ENCODE measurements at places on chromosomes 13 and 19. TPM values are rescaled to one million over a fixed set of nuclear protein-coding genes. Genes with fewer than 3 reads are reported as not detected.

- DNase-seq = no peak
Observed at GRCh38 chr13:46586751-46587514, 34.0 kb downstream of the LRCH1 start.

DNA sequence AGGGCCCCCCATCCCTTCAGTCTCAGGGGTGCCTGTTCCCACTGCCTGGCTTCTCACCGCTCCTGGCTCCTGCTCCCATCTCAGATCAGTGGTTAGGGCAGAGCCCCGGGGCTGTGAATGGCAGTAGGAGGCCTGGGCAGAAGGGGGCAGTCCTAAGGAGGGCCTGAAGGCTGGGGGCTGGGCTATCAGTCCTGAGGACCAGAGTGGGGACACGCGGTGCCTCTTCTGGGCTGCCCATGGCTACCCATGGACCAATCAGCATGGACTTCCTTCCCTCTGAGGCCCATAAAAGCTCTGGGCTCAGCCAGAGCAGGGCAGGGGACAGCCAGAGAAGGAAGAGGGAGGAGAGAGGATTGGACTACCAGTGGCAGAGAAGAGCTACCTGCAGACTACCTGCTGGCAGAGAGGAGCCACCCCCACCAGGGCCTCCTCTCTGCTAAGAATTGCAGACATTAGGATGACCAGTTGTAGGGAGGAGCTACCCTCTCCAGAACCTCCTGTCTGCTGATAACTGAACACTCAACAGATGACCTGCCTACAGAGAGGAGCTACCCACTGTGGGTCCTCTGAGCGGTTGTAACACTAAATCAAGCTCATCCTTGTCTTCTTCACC lies 12.1 kb upstream of the UBE2S start:
- DNase-seq = no peak

- DNase-seq = no peak
Observed at GRCh38 chr19:40231544-40232424, 5.3 kb upstream of the CCNP start.

- no peak for DNase-seq
Observed at GRCh38 chr13:100438059-100438788, 150.4 kb downstream of the GGACT start.

DNA sequence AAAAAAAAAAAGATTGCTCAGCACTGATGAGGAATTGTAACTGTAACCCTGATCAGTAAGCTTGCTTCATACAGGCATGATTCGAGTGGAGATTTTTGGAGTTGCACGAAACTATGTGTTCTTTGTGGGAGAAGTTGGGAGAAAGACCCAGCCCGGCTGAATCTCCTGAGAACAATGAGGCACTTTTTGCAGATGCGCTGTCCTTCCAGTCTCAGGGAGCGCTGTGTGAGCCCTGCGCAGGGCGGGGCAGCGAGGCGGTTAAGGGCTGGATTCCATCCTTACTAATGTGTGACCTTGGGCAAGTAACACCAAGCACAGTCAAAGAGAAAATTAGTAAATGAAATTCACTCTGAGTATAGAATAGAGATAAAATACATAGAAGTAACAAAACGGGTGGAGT lies 76.9 kb downstream of the SIPA1L3 start:
- no peak for DNase-seq

DNA sequence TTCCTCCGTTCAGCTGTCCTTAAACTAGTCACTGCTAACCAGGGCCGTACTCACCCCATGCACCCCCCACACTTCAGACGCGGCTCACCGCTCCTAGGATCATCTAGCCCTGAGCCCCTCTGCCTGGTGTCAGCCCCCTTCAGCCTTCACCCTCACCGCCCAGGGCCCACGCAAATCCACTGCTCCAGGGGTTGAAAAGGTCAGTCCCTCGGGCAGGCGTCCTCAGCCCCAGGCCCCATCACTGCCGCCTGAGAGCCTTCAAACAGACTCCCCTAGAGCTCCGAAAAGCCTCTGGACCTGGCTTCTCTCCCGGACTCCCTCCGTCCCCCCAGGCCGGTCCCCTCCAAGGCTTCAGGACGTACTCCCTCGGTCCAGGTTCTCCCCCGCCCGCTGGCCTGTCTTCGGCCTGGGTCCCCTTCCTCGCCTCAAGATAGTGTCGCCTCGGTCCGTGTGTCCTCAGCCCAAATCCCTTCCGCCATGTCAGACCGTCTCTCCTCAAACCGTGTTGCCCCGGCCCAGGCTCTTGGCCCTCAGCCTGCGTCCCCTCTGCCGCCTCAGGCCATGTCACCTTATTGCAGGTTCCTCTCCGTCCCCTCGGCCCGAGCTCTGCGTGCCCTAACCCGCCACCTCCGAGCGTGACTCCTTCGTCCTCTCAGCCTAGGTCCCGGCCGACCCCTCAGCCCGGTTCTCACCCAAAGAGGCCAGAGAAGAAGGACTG lies 553 bp downstream of the NAPA start:
- DNase-seq = no peak

GRCh38 chr19:58364146-58364545 lies 1.6 kb upstream of the ZNF497 start:
- DNase-seq = no peak

DNA sequence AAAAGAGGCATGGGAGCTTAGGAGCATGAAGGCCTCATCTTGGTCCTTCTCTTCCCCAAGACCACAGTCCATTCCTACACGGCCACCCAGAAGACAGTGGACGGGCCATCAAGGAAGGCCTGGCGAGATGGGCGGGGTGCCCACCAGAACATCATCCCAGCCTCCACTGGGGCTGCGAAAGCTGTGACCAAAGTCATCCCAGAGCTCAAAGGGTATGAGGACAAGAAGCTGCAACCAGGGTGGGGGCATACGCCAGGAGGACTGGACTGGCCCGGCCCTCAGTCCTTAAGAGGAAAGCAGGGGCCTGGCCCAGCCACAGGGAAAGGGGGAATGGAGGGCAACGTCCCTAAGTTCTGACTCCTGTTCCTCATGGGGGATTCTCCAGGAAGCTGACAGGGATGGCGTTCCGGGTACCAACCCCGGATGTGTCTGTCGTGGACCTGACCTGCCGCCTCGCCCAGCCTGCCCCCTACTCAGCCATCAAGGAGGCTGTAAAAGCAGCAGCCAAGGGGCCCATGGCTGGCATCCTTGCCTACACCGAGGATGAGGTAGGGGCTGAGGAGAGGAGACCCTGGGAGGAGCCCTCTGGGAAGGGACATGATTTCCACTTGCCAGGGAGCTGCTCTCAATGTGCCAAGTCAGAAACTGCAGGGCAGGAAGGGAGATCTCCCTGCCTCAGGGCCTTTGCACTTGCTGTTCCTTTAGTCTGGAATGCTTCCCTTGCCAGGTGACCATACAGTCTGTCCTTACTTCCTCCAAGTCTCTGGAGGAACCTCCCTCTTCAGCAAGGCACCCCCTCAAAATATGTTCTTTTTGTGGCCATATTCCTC lies 1.9 kb upstream of the TMEM147 start:
- DNase-seq = no peak

DNA sequence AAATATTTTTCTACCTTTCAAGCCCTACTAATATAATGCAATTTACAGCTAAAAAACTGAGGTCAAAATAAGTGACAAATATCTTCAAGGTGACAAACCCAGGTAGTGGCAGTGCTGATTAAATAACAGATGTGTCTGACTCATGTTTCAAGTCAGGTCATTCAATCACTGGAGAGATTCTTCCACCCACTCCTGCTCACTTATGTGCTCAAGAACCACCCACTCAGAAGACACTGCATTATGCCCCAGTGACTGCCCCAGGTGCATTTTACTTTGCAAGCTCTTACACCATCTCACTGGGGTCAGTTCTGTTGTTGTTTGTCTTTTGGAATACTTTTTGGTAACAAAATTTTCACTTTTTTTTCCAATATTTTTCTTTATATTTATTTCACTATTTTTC lies 2.2 kb downstream of the ZNF100 start:
- no peak for DNase-seq

DNA sequence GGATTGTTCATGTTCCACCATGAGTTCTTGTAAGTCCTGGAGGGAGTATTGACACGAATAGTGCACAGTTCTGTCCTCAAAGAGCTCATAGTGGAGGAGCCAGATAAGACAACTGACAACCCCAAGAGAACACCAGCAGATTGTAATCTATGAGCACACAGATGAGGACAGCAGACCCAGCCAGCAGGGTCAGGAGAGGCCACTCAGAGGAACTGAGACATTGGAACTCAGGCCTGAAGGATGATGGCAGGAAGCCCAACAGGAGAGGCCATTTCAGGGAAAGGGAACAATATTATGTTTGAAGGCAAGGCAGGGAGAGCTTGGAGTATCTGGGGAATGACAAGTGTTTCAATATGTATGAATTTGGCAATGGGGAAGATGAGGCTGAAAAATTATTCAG lies 63.7 kb upstream of the IPO5 start:
- DNase-seq = no peak

GRCh38 chr19:54138489-54139256 lies 1.1 kb downstream of the CNOT3 start:
- DNase-seq = no peak

- no peak for DNase-seq
Observed at GRCh38 chr19:4302243-4302640, at the start of gene TMIGD2. TMIGD2 (minus strand) TSS chr19:4302389; CDS start chr19:4302385, 4 bp downstream.

- no peak for DNase-seq
Observed at GRCh38 chr13:33199289-33199850, 86.2 kb downstream of the STARD13 start.

GRCh38 chr19:45972081-45972946 lies 1.4 kb downstream of the NOVA2 start:
- no peak for DNase-seq

DNA sequence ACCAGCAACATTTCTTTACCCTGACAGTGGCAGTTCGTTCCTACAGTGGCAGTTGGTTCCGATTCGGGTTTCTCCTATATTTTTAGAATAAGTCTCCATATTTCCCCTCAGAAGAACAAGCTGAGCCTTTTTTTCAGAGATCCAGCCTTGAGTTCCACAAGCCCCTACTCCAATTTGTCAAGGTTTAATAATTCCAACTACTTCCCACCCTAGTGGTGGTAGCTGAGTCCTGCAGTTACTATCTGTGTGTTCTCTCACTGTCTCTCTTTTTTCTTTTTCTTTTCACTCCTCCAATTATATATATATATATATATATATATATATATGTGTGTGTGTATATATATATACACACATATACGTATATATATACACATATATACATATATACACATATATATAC lies 1347.3 kb downstream of the PCDH9 start:
- no peak for DNase-seq

GRCh38 chr13:110638814-110639806 lies 23.8 kb downstream of the NAXD start:
- DNase-seq = peak; percentile 81

Gene FCGBP
- 108 TPM for total RNA-seq

Gene LILRA5
- 23.0 TPM for total RNA-seq

Gene SHISA7
- not detected for total RNA-seq

Gene KIR2DL3
- total RNA-seq = not detected

Gene CATSPERD
- total RNA-seq = not detected

Gene ANGPTL8
- 4.5 TPM for total RNA-seq
